ENCODE measurements at places on chromosomes 16 and 17.

DNA sequence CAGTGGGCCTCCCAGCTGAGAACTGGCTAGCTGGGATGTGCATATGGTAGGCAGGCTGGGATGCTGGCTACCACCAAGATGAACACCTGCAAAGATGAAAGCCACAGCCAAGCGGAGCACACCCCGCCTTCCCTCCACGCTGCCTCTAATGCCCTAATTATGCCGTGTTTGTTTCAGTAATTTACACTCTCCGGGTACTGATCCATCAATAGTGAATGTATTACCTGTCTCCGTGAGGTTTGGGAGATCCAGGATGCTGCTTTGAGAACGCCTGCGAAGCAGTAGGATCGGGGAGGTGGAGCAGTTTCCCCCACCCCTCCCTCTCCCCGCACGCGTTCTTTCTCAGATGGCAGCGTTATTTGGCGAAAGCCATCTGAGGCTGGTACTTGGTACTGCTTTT lies 28.9 kb upstream of the GSE1 start:
- no peak for DNase-seq

DNA sequence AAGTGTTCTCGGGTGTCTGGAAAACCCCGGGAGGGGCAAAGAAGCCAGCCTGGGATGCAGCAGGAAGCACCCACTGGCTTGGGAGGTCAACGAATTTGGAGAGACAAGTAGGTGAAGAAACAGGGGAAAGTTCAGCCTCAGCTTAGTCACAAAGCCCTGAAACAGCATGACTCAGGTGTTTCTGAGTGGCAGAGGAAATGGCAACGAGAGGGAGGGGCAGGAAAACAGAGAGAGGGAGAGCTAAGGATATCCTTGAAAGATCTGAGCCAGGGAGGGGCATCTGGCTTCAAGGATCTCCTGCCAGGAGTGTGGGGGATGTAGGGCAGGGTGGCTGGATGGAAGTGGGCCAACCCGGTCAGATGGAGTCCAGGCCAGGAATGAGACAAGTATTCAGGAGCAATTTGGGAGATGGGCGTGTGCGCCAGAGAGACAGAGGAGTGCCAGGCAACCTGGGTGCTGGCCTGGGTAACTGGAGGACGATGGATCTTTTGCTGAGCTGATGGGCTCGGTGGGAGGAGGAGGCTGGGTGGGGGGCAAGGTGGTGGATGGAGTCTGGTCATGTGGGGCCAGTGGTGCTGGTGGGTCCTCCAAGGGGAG lies 27.2 kb downstream of the ABCC3 start:
- DNase-seq, result peak; percentile 81

GRCh38 chr17:66135896-66136295 lies 56.0 kb downstream of the CEP112 start:
- DNase-seq, result no peak

DNA sequence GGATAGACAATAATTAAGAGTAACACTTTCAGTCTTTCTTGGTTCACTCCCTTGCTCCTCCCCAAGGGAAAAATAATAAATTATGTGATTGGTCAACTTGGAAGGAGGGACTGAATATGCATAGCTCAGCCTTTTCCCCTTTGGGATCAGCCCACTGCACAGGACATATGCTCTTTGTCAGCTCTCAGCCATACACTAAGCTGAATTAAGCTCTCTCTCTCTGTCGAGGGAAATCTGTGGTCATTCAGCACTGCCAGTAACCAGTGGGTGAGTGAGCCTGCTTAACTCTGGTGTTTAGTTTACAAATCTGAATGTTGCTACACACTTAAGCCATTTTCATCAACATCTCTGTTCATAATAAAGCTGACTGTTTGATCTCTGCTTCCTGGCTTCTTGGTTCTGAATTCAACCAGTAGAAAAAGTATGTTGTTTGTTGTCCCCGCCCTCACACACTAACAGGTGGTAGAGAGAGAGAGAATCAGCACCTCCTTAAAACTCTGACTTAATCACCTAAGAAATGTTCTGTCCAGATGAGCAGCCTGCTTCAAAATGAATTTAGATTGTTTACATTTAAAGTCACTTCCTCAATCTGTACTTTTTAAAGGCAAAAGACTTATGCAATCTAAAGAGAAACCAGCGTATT lies 102.3 kb upstream of the C17orf78 start:
- no peak for DNase-seq

DNA sequence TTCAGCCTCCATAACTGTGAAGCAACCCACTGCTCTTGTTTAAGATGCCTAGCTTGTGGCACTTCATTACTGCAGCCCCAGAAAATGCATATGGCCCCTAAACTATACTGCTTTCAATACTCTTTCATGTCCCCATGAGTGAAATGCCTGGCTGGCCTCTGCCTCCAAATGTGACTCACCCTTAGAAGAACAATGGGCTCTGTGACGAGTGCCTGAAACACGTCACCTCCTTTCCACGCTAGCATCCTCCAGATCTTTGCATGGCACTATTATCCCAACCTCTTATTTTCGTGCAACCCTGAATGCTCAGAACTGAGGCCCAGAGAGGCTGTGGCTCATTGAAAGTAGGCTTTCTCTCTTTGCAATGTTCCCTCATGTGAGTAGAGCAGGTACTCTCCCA lies 233.1 kb downstream of the CBLN1 start:
- DNase-seq, result no peak

DNA sequence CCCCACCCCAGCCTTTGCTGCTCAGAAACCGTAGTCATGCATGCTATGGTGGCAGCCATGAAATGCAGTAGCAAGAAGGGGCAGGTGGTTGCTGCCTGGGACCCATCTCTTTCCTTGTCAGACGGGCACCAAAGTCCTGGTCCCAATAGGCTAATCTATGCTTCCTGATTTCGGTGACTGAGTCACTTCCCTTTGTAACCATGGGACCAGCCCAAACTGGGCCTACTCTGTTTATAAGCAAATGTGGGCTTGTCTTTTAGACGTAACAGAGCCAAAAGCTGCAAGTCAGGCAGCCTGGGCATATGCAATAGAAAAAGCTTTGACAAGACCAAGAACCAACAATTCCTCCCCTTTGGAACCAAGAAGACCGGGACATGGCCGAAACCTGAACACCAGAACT lies 99.1 kb upstream of the RBBP6 start:
- DNase-seq, result no peak

GRCh38 chr17:4365103-4365627 lies 1.3 kb downstream of the UBE2G1 start:
- peak; percentile 71 for DNase-seq

DNA sequence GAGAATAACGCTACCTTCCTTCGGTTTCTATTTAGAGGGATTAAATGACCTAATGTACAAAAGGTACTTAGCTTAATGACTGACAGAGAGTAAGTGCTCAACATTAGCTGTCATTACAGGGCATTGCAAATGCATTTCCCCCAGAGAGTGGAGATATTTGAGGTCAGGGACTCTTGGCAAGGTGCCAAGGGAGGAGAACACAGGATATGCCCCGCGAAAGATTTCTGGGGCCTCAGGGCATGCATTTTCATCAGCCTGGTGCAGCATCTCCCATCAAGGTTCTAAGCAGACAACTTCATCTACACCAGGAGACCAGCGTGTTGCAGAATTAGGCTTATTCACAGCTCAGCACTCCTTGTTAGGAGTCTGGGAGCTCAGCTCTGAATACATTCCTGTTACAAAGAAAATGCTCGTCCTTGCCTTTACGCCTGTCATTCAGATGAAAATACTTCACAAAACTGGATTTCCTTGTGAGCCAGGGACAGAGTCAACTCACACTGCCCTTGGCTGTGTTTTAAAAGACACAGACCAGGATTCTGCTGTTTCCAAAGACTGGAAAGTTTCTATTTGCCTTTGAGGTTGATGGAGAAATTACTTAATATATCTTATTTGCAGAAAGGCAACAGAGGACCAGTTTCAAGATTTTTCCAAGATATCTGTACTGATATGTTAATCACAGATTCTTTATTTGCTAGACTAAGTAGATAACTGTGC lies 108.2 kb downstream of the VAT1L start:
- DNase-seq, result no peak

DNA sequence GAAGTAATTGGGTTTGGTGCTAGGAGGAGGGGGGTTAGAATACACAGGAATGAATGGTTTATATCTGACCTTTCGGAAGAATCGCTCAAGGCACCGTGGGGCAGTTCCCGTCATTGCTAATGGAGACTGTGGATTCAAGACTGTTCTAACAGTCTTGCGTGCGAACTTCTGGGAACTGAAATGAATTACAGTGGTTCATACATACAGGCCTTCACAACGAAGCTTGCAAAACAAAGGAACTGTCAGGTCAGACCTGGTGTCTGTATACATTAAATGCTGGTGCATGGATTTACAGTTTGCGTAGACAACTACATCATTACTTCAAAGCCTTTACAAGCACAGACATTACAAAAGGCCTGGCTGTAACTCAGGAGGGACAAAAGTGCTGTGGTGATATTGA lies 983.9 kb downstream of the CDH11 start:
- DNase-seq, result no peak

- no peak for DNase-seq
Measured at GRCh38 chr17:19654896-19655295, 6.3 kb downstream of the ALDH3A2 start.

DNA sequence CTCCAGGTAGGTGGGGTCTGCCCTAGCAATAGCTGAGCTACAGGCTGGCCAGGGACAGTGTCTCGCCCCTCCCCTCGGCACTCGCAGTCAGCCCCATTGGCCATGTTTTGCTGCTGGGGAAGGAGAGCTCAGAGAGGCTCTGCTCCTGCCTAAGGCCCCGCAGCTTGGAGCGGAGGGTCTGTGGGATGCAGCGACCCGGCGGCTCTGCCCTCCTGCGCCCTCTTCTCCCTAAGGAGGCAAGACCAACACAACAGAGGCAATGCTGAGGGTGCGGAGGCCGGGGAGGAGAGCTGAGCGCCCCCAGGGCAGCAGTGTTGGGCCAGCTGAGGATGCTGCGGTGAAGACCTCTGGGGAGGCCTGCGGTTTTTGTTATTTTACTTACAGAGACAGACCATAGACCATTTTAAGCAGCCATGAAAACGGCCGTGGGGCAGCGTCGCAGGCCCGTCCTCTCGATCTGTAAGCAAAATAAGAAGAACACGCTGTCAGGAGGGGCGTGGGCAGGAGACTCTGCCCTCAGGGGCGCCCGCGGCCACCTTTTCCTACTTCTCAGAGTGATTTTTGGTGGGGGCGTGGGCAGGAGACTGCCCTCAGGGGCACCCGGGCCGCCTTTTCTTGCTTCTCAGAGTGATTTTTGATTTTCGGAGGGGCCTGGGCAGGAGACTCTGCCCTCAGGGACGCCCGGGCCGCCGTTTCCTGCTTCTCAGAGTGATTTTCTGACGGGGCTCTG lies 31.4 kb upstream of the PABPN1L start:
- no peak for DNase-seq

- DNase-seq, result no peak
Measured at GRCh38 chr17:19407601-19408345, 3.3 kb upstream of the RNF112 start.

DNA sequence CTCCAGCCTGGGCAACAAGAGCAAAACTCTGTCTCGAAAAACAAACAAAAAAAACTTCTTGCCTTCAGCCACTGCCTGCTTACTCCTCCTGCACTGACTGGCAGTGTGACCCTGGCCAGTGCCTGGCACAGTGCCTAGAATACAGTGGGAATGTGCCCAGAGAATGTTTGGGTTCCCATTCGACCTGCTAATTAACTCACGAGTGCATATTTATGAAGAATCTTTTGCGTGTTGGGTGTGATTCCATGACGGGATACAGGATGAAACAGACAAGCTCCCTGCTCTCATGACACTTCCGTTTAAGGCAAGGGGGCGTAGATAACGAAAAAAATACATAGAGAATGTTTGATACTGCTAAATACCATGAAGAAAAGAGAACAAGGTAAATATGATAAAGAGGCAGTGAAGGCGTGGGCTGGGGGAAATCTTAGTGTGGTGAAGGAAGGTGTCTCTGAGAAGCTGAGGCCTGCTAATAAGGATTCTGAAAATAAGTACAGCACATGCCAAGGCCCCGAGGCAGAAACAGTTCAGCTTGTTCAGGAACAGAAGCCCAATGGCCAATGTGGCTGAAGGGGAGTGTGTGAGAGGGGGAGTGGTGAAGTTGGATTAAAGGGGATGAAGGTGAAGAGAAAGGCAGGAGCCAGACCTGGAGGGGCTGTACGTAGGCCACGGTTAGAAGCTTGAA lies 4.3 kb downstream of the ABI3 start:
- DNase-seq, result no peak

DNA sequence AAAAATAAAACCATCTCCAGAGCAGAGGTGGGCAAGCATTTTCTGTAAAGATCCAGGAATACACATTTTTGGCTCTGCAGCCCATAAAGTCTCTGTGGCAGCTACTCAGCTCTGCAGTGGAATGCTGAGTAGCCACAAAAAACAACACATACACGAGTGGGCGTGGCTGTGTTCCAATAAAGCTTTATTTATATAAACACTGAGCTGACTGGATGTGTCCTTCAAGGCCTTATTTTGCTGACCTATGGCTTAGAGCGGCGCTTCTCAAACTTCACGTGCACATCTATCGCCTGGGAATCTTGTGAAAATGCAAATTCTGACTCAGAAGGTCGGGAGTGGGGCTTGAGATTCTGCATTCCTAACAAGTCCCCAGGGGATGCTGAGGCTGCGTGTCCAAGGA lies 39.7 kb downstream of the XYLT1 start:
- DNase-seq, result no peak

All from DMS 273 treated with DMSO at 0.1 percent for 48 hours (cell line).